Right lung (tissue), 10 donors: ENCODE measurements at places on chromosomes 5 and 9.
A peak's percentile ranks its signal among the peaks of the same experiment; 100 is the strongest.

DNA sequence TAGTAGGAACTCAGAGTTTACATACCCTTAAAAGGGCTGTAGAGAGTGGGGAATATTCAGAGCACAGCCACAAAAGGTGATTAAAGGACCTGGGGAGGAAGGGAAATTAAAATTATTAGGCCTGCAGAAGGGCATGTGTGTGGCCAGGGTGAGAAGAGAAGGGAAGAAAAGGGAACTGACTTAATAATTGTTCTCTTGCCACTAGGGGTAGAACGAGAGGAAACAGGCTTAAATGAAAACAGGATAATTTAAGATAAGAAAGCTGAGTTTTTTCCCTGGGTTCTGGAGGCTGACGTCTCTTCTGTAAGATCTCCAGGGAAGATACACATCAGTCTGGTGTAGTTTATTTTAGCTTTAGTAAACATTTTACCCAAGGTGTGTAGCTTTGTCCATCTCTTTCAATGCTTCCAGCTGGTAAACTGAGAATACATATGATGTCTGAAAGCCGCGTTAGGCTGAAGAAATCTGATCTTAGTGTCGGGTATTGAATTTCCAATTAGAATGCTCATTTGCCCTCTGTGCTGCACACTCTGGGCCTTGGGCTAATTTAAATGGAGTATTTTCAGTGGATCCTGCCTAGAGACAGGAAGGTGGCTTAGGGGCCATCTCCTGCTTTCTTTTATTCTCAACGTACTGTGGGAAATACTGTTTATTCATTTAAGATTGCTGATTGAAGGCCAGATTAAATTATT lies 416.8 kb downstream of the TMEM38B start:
- no peak for DNase-seq

DNA sequence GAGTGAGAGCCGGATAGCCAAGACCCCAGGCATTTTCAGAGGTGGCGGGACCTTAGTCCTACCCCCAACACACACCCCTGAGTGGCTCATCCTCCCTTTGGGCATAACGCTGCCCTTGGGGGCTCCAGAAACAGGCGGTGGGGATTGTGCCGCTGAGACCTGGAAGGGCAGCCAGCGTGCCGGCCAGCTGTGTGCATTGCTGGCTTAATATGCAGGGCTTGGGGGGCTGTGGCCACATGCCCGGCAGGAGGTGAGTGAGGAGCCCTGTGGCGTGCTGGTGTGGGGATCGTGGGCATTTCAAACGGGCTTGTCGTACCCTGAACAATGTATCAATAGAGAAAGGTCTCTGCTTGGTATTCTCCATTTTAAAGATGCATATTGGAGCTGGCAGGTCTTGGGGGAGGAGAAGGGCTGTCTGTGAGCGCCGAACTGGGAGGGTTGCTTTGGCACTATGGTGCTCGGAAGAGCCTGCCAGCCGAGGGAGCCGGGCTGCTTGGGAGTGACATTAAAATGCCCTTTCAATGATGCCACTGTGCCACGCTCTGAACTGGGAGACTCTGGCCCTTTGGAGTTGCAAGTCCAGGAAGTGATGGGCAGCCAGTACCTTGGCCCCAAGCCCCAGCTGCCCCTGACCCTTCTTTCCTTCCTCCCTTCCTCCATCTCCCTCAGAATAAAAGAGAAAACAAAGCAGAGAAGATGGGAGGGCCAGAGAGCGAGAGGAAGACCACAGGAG lies 11.2 kb upstream of the OLFM1 start:
- DNase-seq, result no peak

GRCh38 chr5:179437341-179438001 lies 92.2 kb upstream of the ADAMTS2 start:
- DNase-seq, result no peak

DNA sequence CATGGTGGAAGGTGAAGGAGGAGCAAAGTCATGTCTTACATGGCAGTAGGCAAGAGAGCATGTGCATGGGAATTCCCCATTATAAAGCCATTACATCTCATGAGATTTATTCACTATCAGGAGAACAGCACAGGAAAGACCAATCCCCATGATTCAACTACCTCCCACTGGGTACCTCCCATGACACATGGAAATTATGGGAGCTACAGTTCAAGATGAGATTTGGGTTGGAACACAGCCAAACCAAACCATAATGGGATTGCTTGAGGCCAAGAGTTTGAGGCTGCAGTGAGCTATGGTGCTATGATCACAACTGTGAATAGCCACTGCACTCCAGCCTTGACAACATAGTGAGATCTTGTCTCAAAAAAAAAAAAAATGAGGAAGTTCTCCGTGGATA lies 581.8 kb downstream of the TAF11L14 start:
- DNase-seq, result no peak

DNA sequence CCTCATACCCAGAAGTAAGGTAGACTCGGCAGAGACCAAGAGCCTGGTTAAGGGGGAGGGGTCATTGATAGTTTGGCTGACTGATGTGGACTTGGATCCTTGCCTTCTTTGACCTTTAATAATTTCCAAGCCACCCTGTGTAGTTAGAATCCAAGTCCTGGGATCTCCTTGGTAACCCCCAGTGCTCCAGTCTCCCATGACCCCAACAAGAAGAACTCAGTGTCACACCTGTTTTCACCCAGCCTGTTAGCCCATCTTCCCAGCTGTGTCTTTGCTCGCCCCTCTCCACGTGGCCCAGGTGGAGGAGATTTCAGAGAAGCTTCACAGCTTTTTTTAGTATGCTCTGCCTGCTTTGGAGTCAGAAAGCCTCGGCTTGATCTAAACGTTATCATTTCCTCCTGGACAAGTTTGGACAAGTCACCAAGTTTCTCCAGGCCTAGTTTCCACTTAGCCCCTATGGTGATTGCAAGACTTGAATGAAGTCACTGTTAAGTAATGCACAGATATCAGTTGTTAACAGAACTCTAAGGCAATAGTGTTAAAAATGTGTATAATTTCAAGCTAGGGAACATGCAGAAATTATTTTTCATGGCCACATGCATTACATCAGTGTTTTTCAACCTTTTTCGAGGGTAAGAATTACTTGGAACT lies 170.0 kb downstream of the TMEM38B start:
- DNase-seq, result no peak

DNA sequence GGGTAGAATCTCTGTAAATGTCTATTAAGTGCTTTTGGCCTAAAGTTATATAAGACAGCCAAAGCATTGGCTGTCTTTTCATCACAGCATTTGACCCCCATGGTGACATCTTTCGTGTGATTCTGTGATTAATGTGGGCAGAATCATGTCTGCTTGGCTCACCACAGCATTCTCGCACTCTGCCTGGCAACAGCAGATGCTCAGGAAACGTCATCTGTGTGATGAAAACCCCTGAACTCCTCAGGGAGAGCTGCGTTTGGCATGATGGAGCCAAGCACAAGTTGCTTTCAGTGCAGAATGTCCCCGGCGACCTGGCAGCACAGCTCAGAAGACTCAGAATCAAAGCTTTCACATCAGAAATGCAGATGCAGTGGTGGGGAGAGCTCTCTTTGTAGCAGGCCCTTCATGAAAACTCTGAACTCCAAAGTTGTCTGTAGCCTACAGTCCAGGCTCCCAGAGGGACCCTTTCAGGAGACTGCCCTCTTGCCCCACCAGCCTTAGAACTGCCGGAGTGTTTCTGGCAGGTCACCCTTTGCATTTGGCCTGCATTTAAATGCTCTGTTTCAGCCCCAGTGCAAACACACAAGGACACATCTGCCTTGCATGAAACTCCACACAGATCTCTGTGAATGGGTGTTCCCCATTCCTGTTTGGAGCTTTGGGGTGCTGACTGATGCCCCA lies 155.6 kb upstream of the PANK3 start:
- peak; percentile 40 for DNase-seq

GRCh38 chr5:123097483-123097870 lies 8.4 kb downstream of the PRDM6 start:
- DNase-seq, result no peak

- no peak for DNase-seq
These were observed 21.9 kb downstream of the ZNF608 start for GRCh38 chr5:124724357-124725039.

DNA sequence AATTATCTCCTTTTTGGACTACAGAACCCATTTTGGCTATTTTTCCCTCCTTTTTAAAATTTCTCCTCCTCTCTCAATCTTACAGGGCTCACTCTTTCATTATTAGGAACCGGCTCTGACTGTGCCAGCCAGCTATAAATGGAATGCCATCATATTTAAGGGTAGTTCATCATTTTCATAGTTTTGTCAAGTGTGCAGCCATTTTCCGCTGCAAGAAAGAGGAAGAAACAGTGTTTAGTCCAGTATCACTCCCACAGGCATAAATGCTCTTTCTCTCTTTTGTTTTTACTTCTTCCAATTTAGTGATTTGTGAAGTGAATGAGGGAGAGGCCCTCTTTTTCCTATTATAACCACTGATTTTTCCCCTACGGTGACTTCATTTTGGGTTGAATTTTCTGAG lies 290.0 kb downstream of the NR3C1 start:
- DNase-seq, result no peak

DNA sequence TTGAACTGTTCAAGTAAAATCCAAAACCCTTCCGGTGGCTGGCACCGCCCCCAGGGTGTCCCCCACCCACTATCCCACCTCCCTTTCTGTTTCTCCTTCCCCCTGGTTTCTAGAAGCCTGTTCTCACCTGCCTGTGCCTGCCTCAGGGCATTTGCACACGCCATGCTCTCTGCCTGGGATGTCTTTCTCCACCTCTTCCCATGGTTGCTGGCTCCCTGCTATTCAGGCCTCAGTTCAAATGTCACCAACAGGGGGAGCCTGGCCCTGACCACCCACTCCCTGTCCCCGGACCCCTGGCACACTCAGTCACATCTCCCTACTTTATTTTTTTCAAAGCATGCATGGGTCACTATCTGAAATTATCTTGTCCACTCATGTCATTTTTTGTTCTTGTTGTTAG lies 39.9 kb upstream of the EEIG1 start:
- no peak for DNase-seq

- DNase-seq, result peak; percentile 86
These were observed 67.5 kb downstream of the SETX start for GRCh38 chr9:132287256-132287760.

DNA sequence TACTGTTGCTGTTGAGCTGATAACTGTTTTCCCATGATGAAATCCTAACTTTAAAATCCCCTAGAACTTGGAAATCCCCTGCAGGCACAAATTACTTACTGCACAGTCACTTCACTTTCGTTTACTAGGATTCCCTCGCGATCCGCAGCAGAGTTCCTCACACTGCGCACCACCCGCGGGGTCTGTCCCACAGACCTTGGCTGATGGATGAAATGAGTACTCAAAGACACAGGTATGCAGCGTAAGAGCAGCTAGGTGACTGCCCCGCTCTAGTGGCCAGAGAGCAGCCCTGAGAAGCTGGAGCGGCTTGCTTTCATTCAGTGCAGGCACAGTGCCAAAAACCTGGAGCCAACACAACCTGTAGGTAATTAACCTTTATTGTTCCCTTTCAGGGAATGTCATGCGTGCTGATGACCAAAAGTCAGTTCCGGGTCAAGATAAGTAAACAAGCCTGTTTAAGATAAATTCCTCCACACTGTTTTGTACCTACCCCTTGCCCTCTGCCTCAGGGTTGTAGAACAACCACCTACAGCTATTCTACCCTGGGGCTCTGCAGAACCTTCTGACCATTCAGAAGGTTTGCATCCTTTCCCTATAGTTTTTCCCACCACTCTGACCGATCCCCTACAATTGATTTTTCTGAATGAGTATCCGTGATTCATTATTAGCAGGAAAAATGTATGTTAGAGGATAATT lies 191.2 kb downstream of the CDH9 start:
- no peak for DNase-seq

- DNase-seq, result no peak
These were observed 24.4 kb upstream of the TDRD7 start for GRCh38 chr9:97387504-97387886.

DNA sequence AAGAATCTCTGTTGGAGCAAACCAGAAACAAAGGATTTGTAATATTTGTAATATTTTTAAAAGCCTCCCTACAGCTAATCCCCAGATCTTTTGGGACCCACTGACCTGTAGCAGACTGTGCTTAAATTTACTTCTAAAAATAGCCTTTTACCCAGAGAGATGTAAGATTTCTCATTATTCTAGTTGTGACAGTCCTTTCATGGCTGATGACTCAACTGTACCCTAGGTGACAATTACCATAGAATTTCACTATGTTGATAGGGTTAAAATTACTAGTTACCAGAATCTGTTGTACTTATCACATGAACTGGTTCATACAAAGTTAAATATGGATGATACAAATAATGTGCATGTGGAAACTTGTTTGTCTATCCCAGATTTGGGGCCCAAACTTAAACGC lies 543.9 kb upstream of the SEMA6A start:
- DNase-seq, result no peak

- DNase-seq, result no peak
These were observed 193.2 kb upstream of the KIF2A start for GRCh38 chr5:62112689-62113228.

DNA sequence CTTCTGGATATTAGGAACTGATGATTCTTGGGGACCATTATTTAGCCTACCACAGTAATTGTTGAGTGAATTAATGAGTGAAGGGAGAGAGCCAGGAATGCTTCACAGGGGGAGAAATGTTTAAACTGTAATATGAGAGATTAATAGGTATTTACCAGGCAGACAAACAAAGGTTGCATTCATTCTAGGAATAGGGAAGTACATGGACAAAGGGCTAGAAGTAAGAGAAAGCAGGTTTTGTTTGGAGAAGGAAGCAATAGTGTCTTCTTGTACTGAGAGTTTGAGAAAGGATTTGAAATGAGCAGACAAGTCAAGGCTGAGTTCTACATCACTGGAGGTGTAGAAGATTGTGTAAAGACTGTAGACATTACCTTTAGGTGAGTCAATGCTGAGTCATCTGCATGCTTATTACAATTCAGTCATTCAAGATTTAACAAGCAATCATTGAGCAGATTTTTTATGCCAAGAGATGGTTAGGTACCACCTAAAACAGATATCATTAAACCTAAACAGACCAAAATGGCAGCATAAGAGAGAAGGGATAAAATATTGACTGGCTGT lies 8.0 kb downstream of the TAF1L start:
- DNase-seq, result no peak

- DNase-seq, result no peak
These were observed 22.2 kb downstream of the SHB start for GRCh38 chr9:38046661-38047300.

DNA sequence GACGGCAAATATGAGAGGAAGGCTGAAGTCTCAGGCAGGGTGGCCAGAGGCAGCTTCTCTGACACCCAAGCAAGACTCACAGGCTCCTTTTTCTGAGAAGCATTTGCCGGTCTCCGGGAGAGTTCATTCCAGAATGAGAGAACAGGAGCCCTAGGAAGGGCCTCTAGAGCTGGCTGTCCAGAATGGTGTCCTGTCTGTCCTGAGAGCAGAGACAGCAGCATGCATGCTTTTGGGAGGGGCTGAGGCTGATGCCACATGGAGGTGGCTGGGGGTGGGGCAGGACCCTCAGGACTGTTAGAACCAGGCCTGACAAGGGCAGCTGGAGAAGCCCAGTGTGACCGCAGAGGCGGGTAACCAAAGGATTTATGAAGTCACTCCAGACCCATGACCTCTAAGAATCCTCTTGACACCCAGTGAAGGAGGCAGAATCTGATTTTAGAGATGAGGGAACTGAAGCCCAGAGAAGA lies 60.0 kb downstream of the SHB start:
- DNase-seq, result no peak

DNA sequence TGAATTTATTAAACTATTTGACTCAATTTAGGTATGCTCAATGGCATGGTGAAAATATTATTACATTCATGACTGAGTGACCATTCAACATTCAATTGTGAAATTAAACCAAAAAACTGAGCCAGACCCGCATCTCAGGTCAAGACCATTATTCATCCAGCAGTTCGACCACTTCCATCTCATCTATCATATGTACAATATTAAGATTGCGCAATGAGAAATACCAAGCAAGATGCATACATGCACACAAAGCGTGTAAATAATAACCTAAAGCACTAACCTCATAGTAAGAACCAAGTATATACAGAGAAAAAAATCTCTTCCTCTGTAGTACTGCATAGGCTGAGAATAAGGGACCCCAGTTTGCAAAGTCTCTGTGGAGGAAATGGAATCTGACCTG lies 310.2 kb downstream of the ADGRV1 start:
- no peak for DNase-seq
